HepG2 (cell line): ENCODE measurements at places on chromosomes 12 and 14. TPM values are rescaled to one million over a fixed set of nuclear protein-coding genes. Genes with fewer than 3 reads are reported as not detected.

DNA sequence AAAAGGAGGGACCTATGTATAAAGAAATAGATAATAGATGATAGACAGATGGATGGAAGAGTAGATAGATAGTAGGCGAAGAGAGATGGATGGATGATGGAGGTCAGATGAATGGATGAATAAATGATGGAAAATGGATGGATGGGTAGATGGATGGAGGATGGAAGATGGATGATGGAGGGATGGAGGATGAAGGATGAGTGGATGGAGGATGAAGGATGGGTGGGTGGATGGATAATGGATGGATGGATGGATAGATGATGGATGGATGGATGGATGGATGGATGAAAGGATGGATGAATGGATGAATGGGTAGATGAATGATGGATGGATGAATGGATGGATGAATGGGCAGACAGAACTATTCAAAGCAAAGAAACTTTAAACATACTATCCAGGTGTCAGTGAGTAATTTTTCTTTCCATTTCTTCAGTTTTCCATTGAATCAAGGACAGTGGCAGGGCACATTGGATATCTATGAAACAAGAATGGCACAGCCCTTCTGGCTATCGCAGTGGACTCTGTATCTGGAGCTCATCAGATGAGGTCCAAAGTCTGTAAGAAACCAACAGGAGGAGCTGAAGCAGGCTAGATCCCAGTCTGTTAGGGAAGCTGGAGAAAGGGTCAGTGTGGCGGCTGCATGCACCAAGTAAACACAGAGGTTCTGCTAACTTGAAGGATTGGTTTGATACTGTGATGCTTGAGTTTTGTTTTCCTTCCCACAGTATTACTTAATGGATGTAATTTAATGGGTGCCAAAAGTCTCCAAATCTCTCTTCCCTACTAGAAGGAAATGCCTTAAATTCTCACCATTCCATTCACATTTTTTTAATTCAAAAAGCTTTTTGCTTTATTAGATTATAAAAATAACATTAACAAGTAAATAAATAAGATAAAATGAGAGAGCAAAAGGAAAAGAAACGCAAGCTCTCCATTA, 18.1 kb upstream of the MED13L start:
- no peak overlapping the region for H3K4me3 ChIP-seq
- no peak for DNase-seq
- no peaks in the 10 kb centered on the region for H3K36me3 ChIP-seq
- H3K27me3 ChIP-seq, result peaks cover 11% of the 10 kb centered on the region; the same call in 2 of the 3 replicates
- no peaks in the 10 kb centered on the region for H3K4me1 ChIP-seq

- H3K27ac ChIP-seq, result no peak overlapping the region
- DNase-seq, result no peak
- no peaks in the 10 kb centered on the region for H3K4me1 ChIP-seq
- H3K4me3 ChIP-seq, result no peak overlapping the region
- H3K36me3 ChIP-seq, result no peaks in the 10 kb centered on the region
Measured at GRCh38 chr14:49733836-49734235, 34.1 kb upstream of the KLHDC2 start.

- H3K27ac ChIP-seq, result no peak overlapping the region
- no peak overlapping the region for H3K4me3 ChIP-seq
- no peaks in the 10 kb centered on the region for H3K27me3 ChIP-seq
- H3K4me1 ChIP-seq, result no peaks in the 10 kb centered on the region
Measured at GRCh38 chr14:65949711-65950516, 536.3 kb upstream of the CCDC196 start.

- H3K4me1 ChIP-seq, result peaks cover 4% of the 10 kb centered on the region
- H3K4me3 ChIP-seq, result no peak overlapping the region
- H3K27ac ChIP-seq, result no peak overlapping the region
- no peaks in the 10 kb centered on the region for H3K27me3 ChIP-seq
Measured at GRCh38 chr14:73287071-73287470, 49.8 kb downstream of the PAPLN start.

DNA sequence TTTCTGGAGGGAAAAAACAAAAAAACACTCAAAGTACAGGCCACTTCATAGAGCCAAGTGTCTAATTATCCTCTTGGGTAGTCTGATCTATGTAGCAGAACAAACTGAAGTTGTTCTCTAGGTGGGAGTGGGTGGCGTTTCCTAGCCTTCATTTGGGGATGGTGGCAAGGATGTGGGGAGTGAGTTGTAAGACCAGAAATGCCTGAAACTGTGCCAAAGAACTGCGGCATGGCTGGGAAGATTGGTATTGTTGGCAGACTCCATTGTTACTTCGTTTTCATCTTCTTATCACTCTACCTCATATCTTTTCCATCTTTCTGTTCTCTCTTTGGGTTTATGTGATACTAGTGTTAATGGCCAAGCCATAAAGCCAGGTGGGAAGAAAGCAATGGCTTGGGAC, 177.3 kb upstream of the DDHD1 start:
- no peak overlapping the region for H3K4me3 ChIP-seq
- no peaks in the 10 kb centered on the region for H3K4me1 ChIP-seq
- H3K27ac ChIP-seq, result no peak overlapping the region
- no peaks in the 10 kb centered on the region for H3K36me3 ChIP-seq
- H3K27me3 ChIP-seq, result no peaks in the 10 kb centered on the region; the same call in 2 of the 3 replicates

DNA sequence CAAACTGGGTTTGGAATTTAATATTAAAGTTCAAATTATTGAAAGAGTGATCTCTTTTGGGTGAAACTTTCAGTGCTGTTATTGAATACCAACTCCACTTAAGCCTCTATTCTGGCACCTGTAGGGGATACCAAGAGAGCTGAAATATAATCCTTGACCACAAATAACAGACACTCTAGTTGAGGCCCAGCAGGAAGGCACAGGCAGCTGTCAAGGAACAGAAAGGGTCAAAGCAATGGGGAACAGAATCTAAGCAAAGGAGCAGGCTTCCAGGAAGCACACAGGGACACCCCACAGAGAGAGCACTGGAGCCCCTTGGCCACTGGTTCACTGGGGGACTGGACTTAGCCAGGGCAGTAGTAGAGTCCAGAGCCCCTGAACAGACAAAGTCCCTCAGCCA, 120.9 kb upstream of the SFSWAP start:
- no peak overlapping the region for H3K27ac ChIP-seq
- H3K4me3 ChIP-seq, result no peak overlapping the region
- no peak for DNase-seq

- no peaks in the 10 kb centered on the region for H3K4me1 ChIP-seq
- H3K27me3 ChIP-seq, result no peaks in the 10 kb centered on the region
- no peak overlapping the region for H3K27ac ChIP-seq
Measured at GRCh38 chr12:42916143-42916542, 326.6 kb upstream of the PRICKLE1 start.

DNA sequence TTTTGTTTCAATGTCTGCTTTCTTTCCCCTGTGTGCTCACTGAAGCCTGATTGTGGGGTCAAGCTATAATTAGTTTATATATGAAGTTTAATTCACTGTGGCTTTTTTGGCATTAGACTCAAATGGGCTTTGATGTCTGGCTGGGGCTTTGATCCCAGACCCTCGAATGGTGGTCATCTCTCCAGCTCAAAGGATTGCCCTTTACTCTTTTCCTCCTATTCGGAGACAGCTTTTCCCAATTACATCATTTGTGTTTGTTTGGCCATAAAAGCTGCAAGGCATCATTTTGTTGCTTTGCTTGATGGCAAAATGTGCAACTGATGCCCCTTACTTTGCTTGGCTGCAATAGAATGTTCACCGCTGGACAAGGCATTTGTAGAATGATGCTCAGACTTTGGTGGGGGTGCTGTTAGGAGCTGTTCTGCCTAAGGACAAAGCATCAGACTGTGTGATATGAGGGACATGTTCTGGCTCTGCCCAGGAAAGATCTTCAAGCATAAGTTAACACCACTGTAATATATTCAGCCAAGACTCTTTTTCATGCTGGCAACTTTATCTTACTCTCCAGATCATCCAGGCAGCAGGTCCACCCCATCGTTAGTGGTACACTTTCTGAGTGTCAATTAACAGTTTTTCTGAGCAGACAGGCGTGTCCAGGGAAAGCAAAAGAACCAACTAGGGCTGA, 3.2 kb upstream of the DACT1 start:
- peaks cover 60% of the 10 kb centered on the region for H3K27me3 ChIP-seq
- DNase-seq, result no peak
- H3K27ac ChIP-seq, result no peak overlapping the region
- H3K4me3 ChIP-seq, result no peak overlapping the region
- H3K36me3 ChIP-seq, result no peaks in the 10 kb centered on the region
- peaks cover 9% of the 10 kb centered on the region for H3K4me1 ChIP-seq

DNA sequence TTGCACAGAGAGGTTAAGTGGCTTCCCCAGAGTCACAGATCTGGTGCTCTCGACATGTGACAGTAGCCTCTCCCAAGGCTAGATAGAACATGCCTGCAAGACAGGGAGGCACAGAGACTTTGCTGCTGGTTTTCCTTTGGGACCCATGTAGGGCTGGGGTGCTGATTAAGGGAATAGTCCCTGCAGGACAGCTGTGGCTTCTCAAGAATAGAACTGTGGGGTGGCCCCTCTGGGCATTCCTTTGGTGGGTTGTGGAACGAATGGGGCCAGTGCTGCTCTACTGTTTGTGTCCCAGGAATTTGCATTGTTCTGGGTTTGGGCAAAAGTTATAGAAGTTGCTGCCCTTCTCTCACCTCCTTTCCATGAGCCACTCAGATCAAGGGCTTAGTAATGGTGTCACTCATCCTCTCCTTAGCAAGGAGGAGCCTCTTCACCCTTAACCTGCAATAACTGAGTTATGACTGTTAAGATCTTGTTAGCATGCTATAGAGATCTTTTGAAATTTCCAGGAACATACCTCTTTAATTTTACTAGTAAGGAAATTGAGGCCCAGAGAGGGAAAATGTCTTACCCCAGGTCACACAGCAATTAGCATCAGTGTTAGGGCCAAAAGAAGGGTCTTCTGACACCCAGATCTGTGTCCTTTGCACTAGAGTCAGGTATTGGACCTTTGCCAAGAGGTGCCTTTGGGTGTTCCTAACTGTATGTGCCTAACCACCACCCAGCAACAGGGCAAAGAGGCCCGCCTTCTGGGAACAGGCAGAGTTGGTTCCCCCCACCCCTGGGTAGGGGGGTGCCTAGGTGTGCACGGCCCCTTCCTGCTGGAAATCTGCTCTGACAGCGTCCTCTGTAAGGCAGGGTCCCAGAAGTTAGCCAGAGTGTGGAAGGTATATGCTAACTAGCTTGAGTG, 31.4 kb downstream of the CD9 start:
- peaks cover 3% of the 10 kb centered on the region; the same call in 1 of the 3 replicates for H3K36me3 ChIP-seq
- no peak for DNase-seq
- peak overlapping the region; percentile 69 for H3K27ac ChIP-seq
- peaks cover 97% of the 10 kb centered on the region for H3K4me1 ChIP-seq

GRCh38 chr12:122093098-122093883, 14.7 kb downstream of the MLXIP start:
- peaks cover 50% of the 10 kb centered on the region for H3K4me1 ChIP-seq
- no peak for DNase-seq

GRCh38 chr12:87140262-87140661, 884.1 kb upstream of the MGAT4C start:
- no peak overlapping the region for H3K4me3 ChIP-seq
- DNase-seq, result no peak
- H3K4me1 ChIP-seq, result no peaks in the 10 kb centered on the region
- no peak overlapping the region for H3K27ac ChIP-seq
- no peaks in the 10 kb centered on the region for H3K36me3 ChIP-seq

GRCh38 chr12:102535306-102535705, 54.9 kb upstream of the IGF1 start:
- no peak overlapping the region for H3K4me3 ChIP-seq
- H3K4me1 ChIP-seq, result no peaks in the 10 kb centered on the region
- no peak overlapping the region for H3K27ac ChIP-seq
- no peak for DNase-seq
- no peaks in the 10 kb centered on the region for H3K27me3 ChIP-seq

DNA sequence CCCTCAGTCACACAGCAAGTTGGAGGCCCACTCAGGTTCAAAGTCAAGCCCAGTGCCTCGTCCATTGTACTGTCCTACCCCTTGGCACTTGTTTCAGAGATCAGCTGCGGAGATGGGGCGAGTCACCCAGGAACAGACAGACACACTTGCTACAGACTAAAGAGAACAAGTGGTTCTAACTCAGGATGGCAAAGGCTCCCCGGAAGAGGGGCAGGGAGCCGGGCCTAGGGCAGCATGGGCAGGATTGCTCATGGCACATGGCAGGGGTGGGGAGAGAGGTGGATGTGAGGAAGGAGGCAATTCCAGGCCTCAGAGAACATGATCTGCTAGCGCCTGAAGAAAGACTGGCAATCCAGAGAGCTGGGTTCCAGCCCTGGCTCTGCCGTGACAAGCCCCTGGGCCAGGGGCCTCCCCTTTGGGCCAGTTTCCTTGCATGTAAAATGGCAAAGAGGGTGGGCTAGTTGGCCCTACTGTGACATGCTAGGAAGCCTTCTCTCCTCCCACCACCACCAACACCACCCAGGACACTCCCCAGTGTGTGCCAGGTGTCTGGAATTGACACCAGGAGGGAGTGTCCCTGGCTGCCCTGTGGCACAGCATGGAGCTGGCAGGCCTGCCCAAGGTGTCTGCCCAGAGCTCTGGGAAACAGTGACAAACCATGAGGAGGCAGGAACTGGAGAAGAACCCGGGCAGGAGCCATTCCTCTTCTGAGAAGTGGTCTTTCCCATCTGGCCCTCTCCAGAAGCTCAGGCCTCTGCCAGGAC, 24.0 kb upstream of the IRF2BPL start:
- peaks cover 25% of the 10 kb centered on the region for H3K4me1 ChIP-seq
- no peak for DNase-seq
- H3K4me3 ChIP-seq, result no peak overlapping the region
- no peak overlapping the region for H3K27ac ChIP-seq
- no peaks in the 10 kb centered on the region for H3K36me3 ChIP-seq

RASSF9 gene
- not detected in 2 replicates for total RNA-seq

GLI1 gene
- total RNA-seq, result 0.20 TPM in 1 of 2 replicates, not detected in the other

CCDC196 gene
- total RNA-seq, result not detected in 2 replicates

CLEC4D gene
- not detected in 2 replicates for total RNA-seq

NANOG gene
- total RNA-seq, result 0.24 TPM in 1 of 2 replicates, not detected in the other
